ENCODE measurements at places on chromosomes 11 and 22.

DNA sequence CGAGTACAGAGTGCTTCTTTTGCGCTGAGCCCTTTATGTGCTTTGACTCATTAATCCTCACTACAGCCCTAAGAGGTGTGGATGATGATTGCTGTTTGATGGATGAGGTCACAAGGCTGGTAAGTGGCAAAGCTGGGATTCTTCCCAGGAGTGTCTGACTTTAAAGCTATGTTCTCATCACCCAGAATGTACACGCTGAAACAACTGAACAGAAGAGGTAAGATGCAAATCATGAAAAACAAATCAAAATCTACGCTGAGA lies 37.7 kb upstream of the CREB3L1 start:
- no peak for DNase-seq

DNA sequence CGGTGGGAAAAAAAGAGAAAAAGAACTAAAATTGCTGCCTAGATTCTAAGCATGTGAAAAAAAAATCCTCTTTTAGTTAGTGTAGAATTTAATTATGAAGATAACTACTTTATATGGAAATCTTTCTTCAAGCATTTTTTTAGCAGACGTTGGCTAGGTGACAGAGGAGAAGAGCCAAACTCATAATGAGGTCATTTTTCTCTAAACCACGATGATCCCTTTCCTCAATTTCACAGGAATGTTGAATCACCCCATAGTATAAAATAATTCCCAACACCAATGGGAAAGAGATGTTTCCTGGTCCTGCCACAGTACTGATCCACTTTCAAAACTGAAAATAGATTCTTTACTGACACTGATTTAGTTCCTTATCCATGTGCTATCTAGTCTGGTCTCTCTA lies 319.8 kb downstream of the DLG2 start:
- no peak for DNase-seq

GRCh38 chr11:4040461-4040860 lies 54.1 kb upstream of the RRM1 start:
- no peak for DNase-seq

- DNase-seq: no peak
These were observed 13.1 kb downstream of the C1QTNF6 start for GRCh38 chr22:37174964-37175363.

DNA sequence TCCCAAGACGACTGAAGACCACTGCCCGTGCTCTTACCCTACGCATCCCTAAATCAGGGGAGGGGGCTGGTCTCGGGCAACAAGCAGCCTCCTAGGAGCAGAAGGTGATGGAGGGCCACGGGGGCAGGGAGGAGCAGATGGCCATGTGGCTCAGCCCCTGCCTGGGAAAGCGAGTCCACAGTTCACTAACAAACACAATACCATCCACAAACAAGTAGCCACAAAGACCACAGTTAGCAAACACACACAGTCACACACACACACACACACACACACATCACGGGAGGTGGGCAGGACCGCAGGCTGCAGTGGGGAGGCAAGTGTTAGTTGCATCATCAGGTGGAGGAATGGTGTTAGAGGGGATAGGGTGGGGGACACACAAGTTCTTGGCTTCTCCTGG lies 13.2 kb upstream of the FXYD2 start:
- DNase-seq: no peak

DNA sequence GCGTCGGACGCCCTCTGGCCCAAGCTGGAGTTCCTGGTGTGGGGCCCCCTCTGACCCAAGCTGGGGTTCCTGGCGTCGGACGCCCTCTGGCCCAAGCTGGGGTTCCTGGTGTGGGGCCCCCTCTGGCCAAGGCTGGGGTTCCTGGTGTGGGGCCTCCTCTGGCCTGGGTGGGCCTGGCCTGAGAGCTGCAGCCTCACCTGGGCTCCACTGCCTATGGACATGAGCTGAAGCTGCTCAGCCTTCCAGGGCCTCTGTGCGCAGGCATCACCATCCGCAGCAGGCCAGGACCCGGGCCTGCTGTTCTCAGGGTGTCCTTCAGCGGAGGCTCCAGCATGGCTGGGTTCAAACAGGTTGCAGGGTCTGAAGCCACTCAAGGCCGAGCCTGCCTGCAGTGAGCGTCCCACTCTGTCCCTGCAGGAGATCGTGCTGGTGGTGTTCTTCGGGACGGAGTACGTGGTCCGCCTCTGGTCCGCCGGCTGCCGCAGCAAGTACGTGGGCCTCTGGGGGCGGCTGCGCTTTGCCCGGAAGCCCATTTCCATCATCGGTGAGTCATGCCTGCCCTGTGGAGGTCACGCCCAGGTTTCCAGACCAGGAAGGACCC lies 125.5 kb downstream of the KCNQ1 start:
- DNase-seq: no peak

GRCh38 chr11:116499396-116500003 lies 273.3 kb downstream of the BUD13 start:
- no peak for DNase-seq

DNA sequence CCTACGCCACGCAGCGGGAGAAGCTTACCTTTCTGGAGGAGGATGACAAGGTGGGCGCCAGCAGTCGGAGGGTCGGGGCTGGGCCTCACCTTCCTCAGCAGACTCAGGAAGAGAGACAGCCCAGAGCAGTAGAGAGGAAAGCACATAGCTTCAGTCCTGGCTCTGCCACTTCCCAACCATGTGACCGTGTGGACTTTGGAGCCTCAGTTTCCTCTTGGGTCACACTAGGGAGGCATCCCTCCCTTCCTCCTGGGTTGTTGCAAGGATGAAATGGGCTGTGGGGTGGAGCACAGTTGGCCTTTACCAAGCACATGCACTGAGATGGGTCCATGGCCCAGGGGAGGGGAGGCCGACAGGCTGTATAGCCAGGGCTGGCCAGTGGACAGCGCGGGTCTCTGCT lies 12.9 kb downstream of the DPP3 start:
- no peak for DNase-seq

DNA sequence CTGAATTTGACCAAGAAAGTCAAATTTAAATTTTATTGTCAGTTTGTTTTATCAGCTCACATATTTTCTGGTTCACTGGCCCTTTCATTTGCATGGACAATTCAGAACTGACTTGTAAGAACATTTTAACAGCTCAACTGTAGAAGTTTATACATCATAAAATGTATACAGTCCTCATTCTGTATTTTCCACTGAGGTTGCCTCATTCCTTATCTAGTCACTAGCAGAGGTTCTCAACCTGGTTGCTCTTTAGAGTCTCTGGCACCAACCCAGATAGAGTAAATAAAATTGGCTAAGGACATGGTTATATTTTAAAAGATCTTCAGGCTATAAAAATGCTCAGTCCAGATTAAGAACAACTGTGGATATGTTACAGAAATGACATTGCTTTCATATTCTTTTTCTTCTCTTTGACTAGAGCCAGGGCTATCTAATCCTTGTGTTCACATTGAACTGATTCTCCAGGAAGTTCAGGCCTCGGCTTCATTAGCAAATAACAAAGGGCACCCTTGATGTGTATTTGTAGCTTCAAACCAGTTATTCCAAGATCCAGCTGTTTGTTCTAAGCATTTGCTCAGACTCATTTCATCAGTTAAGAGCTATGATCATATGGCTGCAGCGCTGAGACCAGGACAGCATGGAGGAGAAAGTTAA lies 782.5 kb downstream of the ETS1 start:
- no peak for DNase-seq

DNA sequence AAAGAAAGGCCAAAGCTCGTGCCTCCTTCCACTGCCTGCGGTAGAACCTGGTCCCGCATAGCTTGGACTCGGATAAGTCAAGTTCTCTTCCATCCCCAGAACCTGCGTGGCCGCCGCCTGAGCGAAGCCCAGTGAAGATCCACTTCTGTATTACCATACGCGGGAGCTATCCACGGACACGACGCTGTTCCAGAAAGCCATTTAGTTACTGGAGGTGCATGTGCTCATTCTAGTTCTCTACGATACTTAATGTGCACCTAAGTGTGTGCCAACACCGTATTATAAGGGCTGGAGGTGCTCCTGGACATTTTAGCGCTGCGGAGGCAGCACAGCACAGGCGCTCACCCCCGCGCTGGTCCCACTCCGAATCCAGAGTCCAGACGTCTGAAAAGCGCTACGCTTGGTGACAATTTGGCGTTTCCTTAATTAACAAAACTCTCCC lies 1.4 kb downstream of the WT1 start:
- no peak for DNase-seq

- DNase-seq: no peak
These were observed 3.8 kb upstream of the CBLIF start for GRCh38 chr11:59849129-59849528.

GRCh38 chr11:76615950-76616349 lies 54.6 kb downstream of the LRRC32 start:
- no peak for DNase-seq

DNA sequence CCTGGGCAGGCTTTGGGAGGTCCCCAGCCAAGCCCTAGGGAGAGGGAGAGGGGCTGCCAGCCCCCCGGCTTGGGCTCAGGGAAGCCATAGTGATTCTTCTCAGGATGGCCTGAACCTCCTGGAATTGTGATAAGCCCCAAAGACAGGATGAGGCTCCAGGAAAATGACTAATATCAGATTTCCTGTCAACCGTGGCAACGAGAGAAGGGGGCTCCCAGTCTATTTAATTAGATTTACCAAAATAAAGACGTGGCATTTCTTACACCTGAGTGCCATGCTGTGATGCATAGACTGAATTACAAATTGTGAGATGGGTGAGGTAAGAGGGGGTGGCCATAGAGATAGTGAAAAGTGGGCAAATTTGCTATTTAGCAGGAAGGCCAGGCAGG lies 20.4 kb downstream of the SERPINH1 start:
- DNase-seq: no peak

DNA sequence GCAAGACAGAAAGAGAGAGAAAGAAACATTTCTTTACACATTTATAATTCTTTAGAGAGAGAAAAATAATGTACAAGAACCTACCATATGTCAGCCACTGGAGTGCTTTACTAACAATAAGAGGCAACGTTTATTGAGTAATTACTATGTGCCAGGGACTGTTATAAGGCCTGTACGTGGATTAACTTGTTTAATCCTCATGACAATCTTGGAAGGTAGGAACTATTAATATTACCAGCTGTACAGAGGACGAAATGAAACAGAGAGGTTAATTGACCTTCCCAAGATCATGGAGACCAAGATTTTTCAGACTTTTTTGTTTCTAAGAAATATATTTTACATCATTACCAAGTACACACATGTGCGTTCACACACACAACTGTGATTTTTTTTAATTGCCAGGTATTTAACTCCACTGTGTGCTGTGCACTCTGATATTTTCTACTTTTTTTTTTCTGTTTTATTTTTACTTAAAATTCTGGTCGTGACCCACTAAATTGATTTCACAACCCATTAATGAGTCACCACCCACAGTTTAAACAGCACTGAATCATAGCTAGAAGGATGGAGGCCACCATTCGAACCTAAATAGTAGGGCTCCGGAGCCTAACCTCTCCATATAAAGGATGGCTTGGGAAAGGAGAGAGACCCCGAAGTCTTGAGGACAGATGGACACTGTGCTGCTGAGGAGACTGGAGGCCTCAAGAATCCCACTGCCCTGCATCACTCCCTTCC lies 21.4 kb downstream of the CREB3L1 start:
- no peak for DNase-seq

GRCh38 chr22:39651053-39651996 lies 80.8 kb downstream of the CACNA1I start:
- no peak for DNase-seq

DNA sequence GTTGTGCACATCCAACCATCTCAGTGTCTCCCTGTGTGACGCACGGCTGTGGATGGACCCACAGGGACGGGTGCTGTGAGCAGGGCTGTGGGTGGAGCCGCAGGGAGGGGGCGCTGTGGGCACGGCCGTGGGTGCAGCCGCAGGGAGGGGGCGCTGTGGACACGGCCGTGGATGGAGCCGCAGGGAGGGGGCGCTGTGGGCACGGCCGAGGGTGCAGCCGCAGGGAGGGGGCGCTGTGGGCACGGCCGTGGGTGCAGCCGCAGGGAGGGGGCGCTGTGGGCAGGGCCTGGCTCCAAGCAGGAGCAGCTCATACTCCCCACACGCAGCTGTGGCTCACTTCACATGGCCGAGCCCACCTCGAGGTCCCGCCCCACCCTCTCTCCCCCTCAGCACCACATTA lies 6.0 kb upstream of the MAPK11 start:
- no peak for DNase-seq

DNA sequence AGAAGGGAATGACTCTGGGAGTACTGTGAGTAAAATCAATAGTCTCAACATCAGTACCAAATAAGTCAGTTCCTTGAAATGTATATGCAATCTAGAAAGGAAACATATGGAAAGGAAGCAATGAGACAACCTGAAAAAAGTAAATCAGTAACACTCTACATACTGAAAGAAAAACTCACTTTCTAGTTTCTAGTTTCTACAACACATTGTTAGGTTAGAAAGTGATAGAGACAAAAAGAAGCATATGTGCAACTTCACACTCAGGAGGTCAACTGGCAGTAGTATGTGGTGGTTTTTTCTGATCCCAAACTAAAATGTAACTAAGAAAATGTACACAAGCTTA lies 156.5 kb upstream of the SOX6 start:
- no peak for DNase-seq

DNA sequence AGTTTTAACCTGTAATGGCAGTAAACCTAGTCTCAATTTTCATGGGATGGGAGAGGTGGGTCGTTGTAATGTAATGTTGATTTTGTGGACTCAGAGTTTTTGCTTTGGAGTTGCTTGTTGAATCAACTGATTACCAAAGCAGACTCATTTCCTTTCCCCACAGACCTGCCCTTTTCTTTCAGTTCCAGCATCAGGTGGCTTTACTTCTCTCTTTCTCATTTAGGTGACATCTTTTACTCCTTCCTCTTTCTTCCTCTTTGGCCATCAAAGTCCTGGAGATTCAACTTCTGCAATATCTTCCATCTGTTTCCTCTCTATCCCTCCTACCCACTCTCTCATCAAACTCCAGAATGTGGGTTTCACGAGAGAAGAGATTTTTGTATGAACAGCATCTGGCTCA lies 313.9 kb downstream of the TMEM135 start:
- no peak for DNase-seq

DNA sequence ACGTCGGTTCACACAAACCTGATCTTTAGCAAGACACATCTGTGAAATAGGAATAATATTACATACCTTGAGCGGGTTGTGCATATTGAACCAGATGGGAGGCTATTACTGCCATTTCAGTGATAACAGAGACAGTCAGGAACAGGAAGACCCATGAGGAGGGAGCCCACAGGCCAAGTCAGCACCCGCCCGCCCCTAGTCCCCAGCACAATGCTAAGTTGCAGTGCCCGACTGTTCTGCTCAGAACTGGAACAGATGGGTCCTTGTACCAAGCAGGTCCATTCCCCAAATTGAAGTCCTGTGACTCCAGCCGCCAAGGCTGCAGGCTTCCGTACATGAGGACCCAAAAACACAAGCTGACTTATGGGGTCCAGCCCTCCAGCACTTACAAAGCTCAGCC lies 9.3 kb downstream of the CXCR5 start:
- DNase-seq: no peak

DNA sequence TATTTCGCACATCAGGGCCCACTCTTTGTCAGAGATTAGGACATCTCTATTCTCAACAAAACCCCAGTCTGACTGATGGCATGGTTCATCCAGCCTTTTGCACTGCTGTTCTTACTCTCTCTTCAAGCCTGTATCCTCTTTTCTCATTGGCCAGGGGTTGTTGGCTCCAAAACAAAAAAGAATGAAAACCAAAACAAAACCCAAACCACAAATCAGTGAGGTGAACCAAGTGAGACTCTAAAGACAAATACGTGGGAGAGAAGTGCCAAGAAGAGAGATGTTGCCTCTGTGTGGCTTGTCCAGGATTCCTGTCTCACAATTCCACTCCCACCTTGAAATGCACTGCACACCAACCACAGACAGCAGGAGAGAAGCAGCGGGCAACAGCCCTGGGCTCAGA lies 278.9 kb upstream of the NARS2 start:
- no peak for DNase-seq

GRCh38 chr22:39439170-39439569 lies 17.6 kb upstream of the MGAT3 start:
- no peak for DNase-seq

All from cortex of kidney (tissue), 1 donor.